ENCODE measurements at places on chromosomes 1 and 21.

GRCh38 chr1:112888630-112889029 is 67.4 kb downstream of the SLC16A1 start:
- no peak for DNase-seq

DNA sequence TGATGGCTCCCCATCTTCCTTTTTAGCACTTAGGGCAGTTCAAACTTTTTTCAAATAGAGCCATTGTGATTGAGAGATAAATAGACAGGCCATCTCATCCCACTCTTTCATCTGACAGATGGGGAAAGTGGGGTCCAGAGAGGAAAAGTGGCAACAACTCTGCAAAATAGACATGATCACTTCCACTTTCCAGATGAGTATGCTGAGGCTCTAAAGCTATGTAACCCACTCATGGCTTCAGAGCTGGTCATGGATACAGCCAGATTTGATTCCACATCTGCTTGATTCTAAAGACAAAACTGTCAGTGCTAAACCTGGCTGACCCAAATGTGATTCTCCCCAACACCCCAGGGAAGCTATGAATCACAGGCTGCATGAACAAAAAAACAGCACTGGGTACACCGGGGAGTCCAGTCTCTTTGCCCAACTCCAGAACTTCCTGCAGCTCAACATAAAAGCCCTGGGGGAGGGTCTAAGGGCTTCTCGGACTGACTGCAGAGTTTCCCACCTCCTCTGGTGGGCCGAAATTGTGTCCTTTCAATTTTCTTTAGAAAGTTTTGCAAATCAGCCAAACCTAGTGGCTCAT is 59.3 kb downstream of the PLPP3 start:
- DNase-seq: no peak

GRCh38 chr1:185646202-185646683 is 87.9 kb upstream of the HMCN1 start:
- DNase-seq: peak; percentile 52

DNA sequence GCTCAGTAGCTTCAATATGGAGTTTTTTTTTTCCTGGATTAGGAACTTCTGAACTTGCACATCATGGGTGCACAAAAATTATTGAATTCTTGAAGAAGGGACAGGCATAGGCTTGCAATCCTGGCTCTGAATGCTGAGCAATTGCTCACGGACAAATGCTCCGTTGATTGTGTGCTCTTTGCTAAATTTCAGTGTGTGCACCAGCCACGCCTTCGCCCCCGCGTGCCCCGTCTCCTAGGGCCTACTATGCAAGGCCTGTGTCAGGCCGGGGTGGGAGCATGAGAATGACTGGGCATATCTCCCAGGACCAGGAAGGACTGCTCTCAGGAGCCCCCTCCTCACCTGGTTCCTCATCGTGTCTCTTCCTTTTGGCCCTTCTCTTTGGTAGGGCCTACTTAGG is 17.4 kb downstream of the IL6R start:
- DNase-seq: no peak

GRCh38 chr1:28240024-28240423 is 4.1 kb downstream of the ATP5IF1 start:
- no peak for DNase-seq

DNA sequence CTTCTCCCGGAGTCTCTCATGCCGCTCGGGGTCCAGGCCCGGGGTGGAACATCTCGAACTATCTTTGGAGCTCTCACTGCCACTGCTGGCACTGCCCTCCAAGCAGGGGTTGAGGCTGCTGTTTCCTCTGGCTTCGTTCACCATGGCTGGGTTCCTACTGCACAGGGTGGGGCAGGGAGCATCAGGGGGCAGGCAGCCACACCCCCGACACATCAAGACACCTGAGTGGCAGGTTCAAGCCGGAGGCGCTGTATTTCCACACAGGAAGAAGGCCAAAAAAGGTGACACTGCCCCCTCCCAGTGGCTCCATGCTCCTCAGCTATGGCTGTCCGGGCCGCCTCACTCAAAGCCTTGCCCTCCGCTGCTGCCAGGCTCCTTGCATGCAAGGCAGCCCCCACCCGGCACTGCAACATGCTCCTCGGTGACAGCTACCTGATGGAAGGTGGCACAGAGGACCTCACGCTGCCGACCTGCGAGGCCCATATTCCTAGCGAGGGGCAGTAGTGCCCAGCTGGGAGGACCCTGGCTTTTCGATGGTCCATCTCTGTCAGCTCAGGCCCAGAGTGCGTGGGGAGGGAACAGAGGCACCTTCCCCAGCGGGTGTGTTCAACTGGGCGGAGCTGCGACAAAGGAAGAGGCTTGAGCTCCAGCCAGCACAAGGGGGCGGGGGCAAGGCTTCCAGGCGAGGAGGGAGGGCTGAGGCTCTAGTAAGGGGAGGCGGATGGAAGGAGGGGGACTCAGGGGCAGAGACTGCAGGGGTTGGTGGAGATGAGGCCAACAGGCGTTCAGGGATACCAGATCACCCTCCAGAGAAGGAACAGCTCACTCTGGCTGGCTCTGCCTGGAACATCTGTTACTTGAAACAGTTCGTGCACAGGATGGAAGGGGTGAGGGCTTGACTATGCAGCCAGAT is 2.5 kb downstream of the MTHFR start:
- DNase-seq: no peak
